GM23248 (cell line): ENCODE measurements at places on chromosomes 4 and X. TPM values are rescaled to one million over a fixed set of nuclear protein-coding genes. Genes with fewer than 3 reads are reported as not detected.

NPY5R gene
- polyA plus RNA-seq: not detected in 2 replicates

GRCh38 chr4:156803056-156803455 lies 168.5 kb downstream of the PDGFC start:
- peaks cover 42% of the 10 kb centered on the region for H3K4me1 ChIP-seq
- no peaks in the 10 kb centered on the region for H3K36me3 ChIP-seq

ARMCX1 gene
- 27.5 and 29.8 TPM in 2 replicates for polyA plus RNA-seq

GRCh38 chr4:87236861-87237260 lies 16.4 kb upstream of the KLHL8 start:
- H3K4me3 ChIP-seq: no peak overlapping the region
- H3K27ac ChIP-seq: no peak overlapping the region
- peak; percentile 15 for DNase-seq
- H3K27me3 ChIP-seq: no peaks in the 10 kb centered on the region
- H3K4me1 ChIP-seq: peaks cover 26% of the 10 kb centered on the region
- no peaks in the 10 kb centered on the region for H3K36me3 ChIP-seq

FHDC1 gene
- 0.43 and 0.51 TPM in 2 replicates for polyA plus RNA-seq

GRCh38 chr4:2354118-2354517 lies 64.3 kb downstream of the ZFYVE28 start:
- H3K4me1 ChIP-seq: no peaks in the 10 kb centered on the region
- no peak overlapping the region for H3K4me3 ChIP-seq
- DNase-seq: peak; percentile 13
- no peak overlapping the region for H3K27ac ChIP-seq
- no peaks in the 10 kb centered on the region for H3K27me3 ChIP-seq

PCDH18 gene
- polyA plus RNA-seq: 114 and 119 TPM in 2 replicates

ASB5 gene
- polyA plus RNA-seq: 0.25 TPM in 1 of 2 replicates, not detected in the other

DNA sequence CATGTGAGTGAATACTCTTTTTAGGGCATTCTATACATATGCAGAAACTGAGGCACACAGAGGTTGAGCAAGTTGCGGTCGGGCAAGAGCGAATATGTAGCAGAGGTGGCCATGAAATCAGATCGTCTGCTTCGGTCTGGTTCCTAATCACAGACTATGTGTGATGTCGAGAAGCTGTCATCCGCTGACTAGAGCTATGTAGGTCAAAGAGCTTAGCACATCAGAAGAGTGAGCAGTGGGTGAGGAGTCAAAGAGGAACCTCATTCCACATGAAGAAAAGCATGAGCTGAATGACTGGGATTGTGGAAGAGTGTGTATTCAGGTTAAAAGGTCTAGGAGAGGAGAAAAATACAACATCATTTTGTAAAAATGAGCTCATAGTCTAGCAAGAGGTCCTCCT lies 19.0 kb downstream of the GAB3 start:
- H3K27ac ChIP-seq: no peak overlapping the region
- no peaks in the 10 kb centered on the region for H3K36me3 ChIP-seq
- no peak overlapping the region for H3K4me3 ChIP-seq

MTMR8 gene
- 0.10 TPM in 1 of 2 replicates, not detected in the other for polyA plus RNA-seq

GRCh38 chr4:158644356-158644755 lies 27.3 kb downstream of the C4orf46 start:
- peak overlapping the region; percentile 10; the same call in 1 of the 2 replicates for H3K4me3 ChIP-seq
- no peak overlapping the region for H3K27ac ChIP-seq
- no peaks in the 10 kb centered on the region for H3K27me3 ChIP-seq
- DNase-seq: no peak
- peaks cover 15% of the 10 kb centered on the region; the same call in 1 of the 2 replicates for H3K4me1 ChIP-seq

DNA sequence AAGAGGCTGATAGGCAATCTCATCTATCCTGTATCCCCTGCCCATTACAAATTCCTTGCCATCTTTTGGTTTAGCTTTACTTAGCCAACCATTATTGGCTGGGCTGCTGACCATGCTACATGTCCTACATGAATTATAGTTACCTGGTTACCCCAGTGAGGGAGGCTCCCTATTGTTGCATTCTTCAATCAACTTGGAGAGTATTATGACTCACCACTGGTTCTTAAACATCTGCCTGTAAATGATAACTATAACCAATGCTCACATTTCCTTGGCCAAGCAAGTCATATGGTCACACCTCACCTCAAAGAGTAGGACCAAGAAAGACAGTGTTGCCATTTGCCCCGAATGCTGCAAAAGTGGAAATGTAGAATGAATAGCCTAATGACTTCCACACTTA lies 297.6 kb downstream of the IL15 start:
- no peak overlapping the region for H3K27ac ChIP-seq
- H3K36me3 ChIP-seq: no peaks in the 10 kb centered on the region
- no peaks in the 10 kb centered on the region for H3K4me1 ChIP-seq
- no peak overlapping the region for H3K4me3 ChIP-seq

DNA sequence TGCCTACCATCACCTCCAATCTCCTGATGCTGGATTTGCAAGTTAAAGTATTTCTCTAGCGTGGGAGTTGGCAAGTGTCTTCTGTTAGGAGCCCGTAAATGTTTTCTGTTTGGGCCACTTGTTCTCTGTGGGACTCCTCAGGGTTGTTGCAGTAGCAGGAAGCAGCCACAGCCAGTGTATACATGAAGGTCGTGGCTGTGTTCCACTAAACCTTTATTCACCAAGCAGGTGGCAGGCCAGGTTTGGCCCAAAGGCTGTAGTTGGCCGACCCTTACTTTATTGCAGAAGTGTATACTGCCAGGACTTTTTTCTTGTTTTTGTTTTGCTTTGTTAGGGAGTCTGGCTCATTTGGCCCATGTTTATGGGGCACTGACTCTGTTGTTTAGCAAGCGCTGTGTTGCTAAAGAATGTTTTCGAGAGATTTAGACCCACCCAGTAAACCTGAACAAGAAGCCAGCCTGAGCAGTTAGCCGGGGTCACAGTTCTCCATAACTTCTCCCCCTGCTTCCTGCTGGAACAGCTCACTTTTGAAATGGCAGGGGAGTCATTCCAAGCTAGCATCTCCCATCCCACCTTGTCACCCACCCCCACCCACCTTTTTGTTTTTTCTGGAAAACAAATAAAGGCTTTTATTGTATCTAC lies 58.8 kb downstream of the SHROOM2 start:
- DNase-seq: no peak
- H3K27me3 ChIP-seq: no peaks in the 10 kb centered on the region
- H3K27ac ChIP-seq: no peak overlapping the region
- H3K4me3 ChIP-seq: no peak overlapping the region
- H3K36me3 ChIP-seq: no peaks in the 10 kb centered on the region

PDHA1 gene
- polyA plus RNA-seq: 130 and 142 TPM in 2 replicates

APBB2 gene
- 22.0 and 24.1 TPM in 2 replicates for polyA plus RNA-seq

NOA1 gene
- 9.1 and 9.5 TPM in 2 replicates for polyA plus RNA-seq

DNA sequence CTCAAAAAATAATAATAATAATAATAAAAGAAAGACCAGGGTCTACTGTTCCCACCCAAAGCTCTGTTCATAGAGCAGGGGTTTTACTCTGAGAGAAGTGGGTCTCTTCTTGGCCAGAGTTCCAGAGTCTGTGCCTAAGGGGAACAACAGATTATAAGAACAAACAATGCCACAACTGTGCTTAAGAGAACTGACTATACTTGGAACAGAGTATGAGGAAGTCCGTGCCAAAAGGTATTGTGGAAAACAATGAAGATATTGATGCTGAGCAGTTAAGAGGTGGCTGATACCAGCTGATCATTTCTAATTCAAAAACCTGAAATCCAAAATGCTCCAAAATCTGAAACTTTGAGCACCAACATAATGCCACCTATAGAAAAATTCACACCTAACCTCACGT lies 229.6 kb downstream of the FBXO8 start:
- H3K36me3 ChIP-seq: no peaks in the 10 kb centered on the region
- no peak overlapping the region for H3K4me3 ChIP-seq
- H3K27ac ChIP-seq: no peak overlapping the region

DNA sequence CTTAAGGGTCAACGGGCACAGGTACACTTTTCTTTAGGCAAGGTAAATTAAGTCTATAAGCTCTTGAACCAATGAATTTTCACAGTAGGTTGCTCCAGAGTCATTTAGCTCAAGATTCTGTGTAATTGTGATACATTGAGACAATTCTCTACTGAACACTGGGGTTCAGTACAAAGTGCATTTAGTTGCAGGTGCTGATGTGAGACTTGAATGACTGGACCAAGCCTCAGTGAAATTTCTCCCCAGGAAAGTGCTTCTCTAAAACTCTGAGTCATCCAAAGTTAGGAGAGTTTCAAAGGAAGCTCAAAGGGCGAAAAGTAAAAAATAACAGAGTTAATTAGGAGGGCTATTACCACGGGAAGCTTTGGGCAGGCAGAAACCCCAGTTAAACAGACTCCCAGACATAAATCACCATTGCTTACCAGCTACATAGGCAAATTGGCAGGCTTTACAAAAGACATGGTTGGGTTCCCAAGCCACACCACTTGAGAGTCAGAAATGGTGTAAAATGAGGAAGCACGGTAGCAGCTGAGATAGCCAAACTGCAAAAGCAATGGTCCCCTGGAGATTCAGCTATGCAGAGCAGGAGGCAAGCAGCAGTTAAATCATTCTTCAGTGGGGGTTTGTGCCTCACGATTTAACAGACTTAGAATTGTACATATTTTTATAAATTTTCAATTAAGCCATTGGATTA lies 202.6 kb downstream of the PCDH19 start:
- H3K27ac ChIP-seq: no peak overlapping the region
- H3K27me3 ChIP-seq: no peaks in the 10 kb centered on the region
- DNase-seq: no peak
- no peak overlapping the region for H3K4me3 ChIP-seq

- no peaks in the 10 kb centered on the region for H3K27me3 ChIP-seq
- H3K27ac ChIP-seq: no peak overlapping the region
- no peak overlapping the region for H3K4me3 ChIP-seq
Measured at GRCh38 chr4:20805716-20806115, 105.5 kb downstream of the PACRGL start.

WWC2 gene
- 44.1 and 48.3 TPM in 2 replicates for polyA plus RNA-seq

GRCh38 chrX:16807976-16808542 lies 21.8 kb downstream of the TXLNG start:
- H3K27ac ChIP-seq: peak overlapping the region; percentile 52
- H3K4me3 ChIP-seq: peak overlapping the region; percentile 75
- H3K27me3 ChIP-seq: no peaks in the 10 kb centered on the region
- peak; percentile 72 for DNase-seq
- no peaks in the 10 kb centered on the region for H3K36me3 ChIP-seq

GATA1 gene
- polyA plus RNA-seq: not detected in 2 replicates

DNA sequence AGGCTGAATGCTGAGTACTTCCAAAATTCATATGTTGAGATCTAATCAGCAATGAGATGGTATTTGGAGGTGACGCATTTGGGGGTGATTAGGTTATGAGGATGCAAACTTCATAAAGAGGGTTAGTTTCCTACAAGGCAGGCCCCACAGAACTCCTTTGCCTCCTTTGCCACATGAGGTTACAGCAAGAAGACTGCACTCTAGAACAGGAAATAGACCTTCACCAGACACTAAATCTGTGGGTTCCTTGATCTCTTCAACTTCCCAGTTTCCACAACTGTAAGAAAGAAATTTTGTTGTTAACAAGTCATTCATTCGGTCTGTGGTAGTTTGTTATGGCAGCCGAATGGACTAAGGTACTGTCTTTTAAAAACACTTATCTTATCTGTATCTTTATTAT lies 681.9 kb upstream of the HS3ST1 start:
- H3K36me3 ChIP-seq: no peaks in the 10 kb centered on the region
- no peaks in the 10 kb centered on the region for H3K27me3 ChIP-seq
- H3K27ac ChIP-seq: no peak overlapping the region
- DNase-seq: no peak
- H3K4me3 ChIP-seq: no peak overlapping the region

- peak; percentile 51 for DNase-seq
- peak overlapping the region; percentile 82 for H3K4me3 ChIP-seq
- H3K36me3 ChIP-seq: no peaks in the 10 kb centered on the region
- peaks cover 29% of the 10 kb centered on the region for H3K4me1 ChIP-seq
- H3K27ac ChIP-seq: peak overlapping the region; percentile 89
- H3K27me3 ChIP-seq: no peaks in the 10 kb centered on the region
Measured at GRCh38 chr4:103075435-103075893, 1.1 kb downstream of the SLC9B2 start.

GPR143 gene
- polyA plus RNA-seq: not detected in 2 replicates

TRIM75 gene
- polyA plus RNA-seq: not detected in 2 replicates

DNA sequence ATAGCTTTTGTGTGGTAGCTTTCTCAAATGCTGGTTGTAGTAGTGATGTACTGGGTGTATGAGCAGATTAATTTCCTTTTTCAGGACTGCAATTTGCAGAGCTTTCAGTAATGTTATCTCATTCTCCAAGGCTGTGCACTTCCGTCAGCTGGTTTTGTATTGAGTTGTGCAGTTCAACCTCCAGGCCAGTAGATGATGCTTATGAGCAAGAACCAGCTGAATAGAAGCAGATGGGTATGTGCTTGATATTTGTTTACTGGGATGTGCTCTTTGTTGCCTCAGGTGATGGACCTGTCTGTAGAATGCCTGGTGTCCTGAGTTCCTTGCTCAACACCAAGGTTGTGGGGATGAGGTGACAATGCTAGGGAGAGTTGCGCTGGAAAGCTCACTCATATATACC lies 462.8 kb downstream of the PCDH18 start:
- H3K27ac ChIP-seq: no peak overlapping the region
- no peak overlapping the region for H3K4me3 ChIP-seq
- H3K36me3 ChIP-seq: no peaks in the 10 kb centered on the region
- no peaks in the 10 kb centered on the region for H3K27me3 ChIP-seq
- H3K4me1 ChIP-seq: no peaks in the 10 kb centered on the region

GRCh38 chrX:13747836-13748235 lies 13.3 kb downstream of the OFD1 start:
- peaks cover 4% of the 10 kb centered on the region; the same call in 1 of the 2 replicates for H3K4me1 ChIP-seq
- DNase-seq: peak; percentile 70
- H3K36me3 ChIP-seq: no peaks in the 10 kb centered on the region; the same call in 1 of the 2 replicates

BRS3 gene
- polyA plus RNA-seq: not detected in 2 replicates

STARD8 gene
- 0.53 and 0.69 TPM in 2 replicates for polyA plus RNA-seq

- H3K4me1 ChIP-seq: peaks cover 24% of the 10 kb centered on the region
- H3K27ac ChIP-seq: no peak overlapping the region
- no peaks in the 10 kb centered on the region for H3K36me3 ChIP-seq
- DNase-seq: peak; percentile 70
Measured at GRCh38 chr4:111776561-111776960, 368.7 kb upstream of the FAM241A start.

DNA sequence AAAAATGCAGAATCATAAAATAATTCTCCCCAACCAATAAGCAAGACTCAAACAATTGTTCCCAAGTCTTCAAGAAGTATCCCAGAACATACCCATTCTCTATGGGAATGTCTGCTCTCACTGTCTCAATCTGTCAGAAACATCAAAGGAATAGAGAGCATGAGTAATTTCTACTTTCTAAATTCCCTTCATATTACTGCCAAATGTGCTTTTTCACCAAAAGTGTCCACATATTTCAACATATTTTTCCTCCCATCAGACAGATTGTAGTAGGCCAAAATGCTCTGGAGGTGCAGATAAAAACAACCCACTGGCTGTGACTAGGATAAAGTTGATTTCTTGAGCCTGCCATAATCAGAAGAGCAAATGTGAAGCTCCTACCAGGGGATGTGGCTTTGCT lies 692.0 kb upstream of the FAM241A start:
- no peak overlapping the region for H3K4me3 ChIP-seq
- no peak overlapping the region for H3K27ac ChIP-seq
- H3K27me3 ChIP-seq: no peaks in the 10 kb centered on the region
- DNase-seq: no peak

- H3K4me3 ChIP-seq: no peak overlapping the region
- no peaks in the 10 kb centered on the region for H3K27me3 ChIP-seq
- H3K27ac ChIP-seq: no peak overlapping the region
- no peaks in the 10 kb centered on the region for H3K36me3 ChIP-seq
Measured at GRCh38 chrX:68940601-68941000, 111.8 kb downstream of the EFNB1 start.

CXCL1 gene
- polyA plus RNA-seq: 12.6 and 13.9 TPM in 2 replicates
